ENCODE measurements at places on chromosomes 7 and 10.
A peak's percentile ranks its signal among the peaks of the same experiment; 100 is the strongest.

- DNase-seq: peak; percentile 30
These were observed 303.5 kb upstream of the BMPER start for GRCh38 chr7:33601884-33602283.

DNA sequence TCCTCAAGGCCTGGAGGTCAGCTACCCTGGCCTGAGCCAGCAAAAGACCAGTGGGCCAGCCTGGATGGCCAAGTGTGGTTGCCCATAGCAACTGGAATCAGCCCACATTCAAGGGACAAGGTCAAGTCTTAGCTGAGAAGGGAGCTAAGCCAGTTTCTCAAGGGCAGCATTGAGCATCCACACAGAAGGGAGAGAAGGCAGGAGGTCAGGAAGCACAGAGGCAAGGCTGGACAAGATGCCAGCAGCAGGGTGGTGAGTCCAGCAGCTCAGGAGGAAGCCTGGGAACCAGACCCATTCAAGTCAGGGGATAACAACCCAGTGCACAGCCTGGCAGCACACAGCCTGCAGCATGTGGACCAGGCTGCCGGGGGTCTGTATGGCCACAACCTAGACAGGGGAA lies 54.0 kb upstream of the ZMIZ1 start:
- no peak for DNase-seq

DNA sequence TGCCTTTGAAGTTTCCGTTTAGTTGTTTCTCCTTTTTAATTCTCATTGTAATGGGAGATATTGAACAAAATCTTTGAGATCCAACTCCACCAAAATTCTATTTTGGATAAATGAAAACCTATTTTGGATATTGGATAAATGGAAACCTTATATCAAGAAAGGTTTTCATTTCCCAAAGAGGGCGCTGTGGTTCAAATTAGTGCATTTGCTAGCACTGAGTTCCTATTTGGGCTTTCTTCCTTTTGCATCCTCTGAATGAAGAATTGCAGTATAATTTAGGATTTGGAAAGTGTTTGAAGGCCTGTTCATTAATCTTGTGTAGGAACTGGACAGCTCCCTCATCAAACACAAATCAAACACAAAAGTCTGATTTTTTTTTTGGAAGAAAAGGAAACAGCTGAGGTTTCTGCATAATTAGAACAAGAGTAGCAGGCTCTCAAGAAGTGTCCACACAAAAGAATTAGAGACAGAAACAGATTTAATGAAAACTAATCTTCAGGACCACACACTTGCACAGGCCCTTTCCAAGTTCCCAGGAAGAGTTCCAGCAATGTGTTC lies 80.8 kb upstream of the KLF14 start:
- DNase-seq: no peak

GRCh38 chr10:665579-666091 lies 23.8 kb downstream of the DIP2C start:
- no peak for DNase-seq

GRCh38 chr10:132900211-132900756 lies 42.1 kb downstream of the CFAP46 start:
- no peak for DNase-seq

DNA sequence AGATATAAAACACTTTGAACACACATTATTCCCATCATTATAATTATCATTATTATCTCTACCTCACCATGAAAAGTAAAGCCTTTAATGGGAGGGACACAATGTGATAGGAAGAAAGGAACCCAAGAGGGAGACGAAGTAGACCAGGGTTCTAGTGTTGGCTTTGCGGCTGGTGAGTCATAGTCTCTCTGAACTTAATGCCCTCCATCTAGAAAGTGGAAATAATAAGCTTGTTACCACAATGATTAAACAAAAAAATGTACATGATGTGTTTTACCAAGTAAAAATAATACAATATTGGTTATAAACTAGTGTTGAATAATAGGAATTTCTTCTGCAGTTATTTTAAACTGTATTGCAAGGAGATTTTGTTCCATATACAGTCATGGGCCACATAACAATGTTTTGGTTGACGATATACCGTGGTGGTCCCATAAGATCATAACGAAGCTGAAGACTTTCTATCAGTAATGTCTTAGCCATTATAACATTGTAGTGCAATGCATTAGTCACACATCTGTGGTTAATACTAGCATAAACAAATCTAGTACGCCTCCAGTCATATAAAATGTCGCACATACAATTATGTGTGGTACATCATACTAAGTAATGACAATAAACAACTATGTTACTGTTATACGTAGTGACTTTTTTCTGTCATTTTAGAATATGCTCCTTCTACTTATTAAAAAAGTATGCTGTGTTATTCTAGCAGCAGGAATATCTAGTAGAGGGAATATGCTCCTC lies 450.6 kb upstream of the SORCS1 start:
- no peak for DNase-seq

DNA sequence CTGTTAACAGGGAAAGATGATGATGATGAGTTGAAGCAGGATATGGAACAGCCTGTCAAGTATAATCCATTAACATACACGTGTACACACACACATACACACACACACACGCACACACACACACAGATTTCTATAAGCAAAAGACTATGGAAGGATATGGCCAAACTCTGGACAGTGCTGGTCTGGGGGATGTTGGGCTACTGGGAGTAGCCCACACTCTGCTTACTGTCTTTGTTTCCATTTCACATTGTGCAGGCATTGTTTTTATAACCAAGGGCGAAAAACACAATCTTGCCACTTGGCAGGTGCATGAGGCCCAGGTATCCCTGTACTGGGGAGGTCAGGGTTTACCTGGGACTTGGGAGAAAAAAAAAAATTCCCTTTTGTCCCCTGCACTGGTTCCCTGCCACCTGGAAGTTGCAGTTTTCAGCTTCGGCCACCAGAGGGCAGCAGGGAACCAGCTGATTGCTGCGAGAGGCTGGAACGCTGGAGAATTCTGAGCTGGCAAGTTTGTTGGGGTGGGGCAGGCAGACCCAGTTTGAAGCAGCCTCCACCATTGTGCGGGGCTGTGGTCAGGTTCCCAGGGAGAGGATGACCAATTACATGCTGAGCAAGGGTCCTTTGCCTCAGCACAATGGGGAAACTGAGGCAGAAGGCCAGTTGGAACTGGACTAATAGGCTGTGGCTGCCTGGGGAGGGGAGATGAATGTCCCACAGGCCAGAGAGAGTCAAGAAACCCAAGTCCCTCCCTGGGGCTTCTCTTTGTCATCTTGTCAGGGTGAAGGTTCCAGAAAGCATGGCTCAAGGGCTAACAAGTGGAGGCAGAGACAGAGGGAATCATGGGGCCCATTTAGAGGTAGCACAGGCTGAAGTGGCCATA lies 27.3 kb downstream of the PPIF start:
- peak; percentile 70 for DNase-seq

GRCh38 chr7:34385384-34385783 lies 272.6 kb upstream of the NPSR1 start:
- DNase-seq: no peak

DNA sequence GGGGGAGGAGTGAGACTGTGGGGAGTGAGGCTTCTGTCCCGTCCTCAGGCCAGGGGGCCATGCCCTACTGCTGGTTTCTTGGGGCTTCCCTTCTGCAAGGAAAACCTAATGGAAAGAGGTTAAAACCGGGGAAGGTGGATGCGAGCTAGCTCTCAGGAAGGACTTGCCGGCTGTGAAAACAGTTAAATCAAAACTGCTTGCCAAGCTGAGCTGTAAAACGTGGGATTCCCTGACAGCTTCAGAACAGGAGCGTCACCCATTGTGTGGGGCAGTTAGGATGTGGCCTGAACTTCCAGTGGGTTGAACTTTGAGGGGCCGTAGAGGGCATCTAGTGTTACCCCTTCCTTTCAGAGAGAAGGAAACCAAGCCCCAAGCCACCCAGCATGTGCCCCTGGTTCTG lies 13.1 kb downstream of the TSPAN15 start:
- DNase-seq: no peak
